HAP-1 (cell line): ENCODE measurements at places on chromosomes 1 and 21.

DNA sequence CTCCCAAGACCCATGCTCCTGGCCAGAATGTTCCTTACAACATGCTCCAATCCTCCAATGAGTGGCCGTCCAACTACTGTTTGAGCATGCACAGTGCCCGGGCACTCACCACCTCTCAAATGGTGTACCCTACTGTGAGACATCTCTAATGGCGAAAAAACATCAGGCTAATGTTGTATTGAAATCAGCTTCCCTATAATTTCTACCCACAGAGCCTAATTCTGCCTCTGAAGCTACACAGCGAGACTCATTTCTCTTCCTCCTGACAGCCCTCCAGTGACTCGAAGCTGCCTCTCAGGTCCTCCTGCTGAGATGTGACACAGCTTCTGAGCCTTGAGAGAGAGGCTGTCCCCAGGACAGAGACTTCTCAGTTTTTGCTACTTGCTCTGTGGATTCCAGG, 130.7 kb downstream of the FAM78B start:
- DNase-seq, result no peak

DNA sequence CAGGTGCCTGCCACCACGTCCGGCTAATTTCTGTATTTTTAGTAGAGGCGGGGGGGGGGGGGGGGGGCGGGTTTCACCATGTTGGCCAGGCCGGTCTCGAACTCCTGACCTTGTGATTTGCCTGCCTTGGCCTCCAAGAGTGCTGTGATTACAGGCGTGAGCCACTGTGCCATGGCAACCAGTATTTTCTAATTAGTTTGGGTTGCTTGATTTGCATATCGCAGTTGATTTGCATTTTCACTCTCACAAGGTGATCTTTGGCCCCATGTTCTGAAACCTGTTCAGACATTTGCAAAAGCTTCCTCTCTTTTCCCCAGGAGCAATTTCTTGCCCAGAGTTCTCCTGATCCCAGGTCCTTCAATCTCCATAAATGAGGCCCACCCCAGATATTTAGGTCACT, 1.7 kb downstream of the TOR3A start:
- DNase-seq, result no peak

DNA sequence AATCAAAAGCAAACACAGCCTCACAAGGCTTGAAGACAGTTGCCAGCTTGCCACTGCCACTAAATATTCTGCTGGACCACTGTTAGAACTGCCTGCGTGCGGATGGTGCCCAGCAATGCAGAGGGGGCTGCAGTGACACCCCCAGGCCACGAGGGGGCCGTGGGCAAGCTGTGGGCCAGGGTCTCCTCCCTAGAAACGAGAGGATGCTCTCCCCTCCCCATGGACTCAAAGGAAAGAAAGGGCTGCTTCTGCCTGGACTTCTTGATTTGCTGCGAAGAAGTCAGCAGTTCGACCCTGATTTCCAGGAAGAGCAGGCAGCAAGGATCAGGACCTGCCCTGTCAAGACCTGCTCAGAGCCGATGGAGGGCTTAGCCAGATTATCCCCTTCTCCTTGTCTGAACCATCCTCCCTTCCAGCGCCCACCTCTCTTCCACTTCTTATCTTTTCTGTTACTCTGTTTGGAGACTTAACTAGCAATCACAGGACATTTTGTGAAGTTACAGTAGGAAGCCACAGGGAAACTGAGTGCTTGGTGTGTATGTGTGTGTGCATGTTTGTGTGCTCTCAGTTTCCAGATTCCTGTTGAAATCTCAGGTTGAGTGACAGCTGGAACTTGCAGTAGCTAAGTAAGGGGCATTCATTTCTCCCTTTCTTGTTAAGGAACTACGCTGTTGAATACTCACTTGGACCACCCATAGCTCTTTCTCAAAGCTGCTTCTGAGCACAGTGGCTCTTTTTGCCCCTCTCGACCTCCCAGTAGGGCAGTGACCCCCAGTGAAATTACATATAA, 2.7 kb downstream of the MAN1C1 start:
- DNase-seq, result peak; percentile 23

GRCh38 chr21:46544824-46545223, 60.1 kb downstream of the S100B start:
- DNase-seq, result no peak

GRCh38 chr1:20974951-20975350, 187.8 kb upstream of the HP1BP3 start:
- DNase-seq, result no peak

DNA sequence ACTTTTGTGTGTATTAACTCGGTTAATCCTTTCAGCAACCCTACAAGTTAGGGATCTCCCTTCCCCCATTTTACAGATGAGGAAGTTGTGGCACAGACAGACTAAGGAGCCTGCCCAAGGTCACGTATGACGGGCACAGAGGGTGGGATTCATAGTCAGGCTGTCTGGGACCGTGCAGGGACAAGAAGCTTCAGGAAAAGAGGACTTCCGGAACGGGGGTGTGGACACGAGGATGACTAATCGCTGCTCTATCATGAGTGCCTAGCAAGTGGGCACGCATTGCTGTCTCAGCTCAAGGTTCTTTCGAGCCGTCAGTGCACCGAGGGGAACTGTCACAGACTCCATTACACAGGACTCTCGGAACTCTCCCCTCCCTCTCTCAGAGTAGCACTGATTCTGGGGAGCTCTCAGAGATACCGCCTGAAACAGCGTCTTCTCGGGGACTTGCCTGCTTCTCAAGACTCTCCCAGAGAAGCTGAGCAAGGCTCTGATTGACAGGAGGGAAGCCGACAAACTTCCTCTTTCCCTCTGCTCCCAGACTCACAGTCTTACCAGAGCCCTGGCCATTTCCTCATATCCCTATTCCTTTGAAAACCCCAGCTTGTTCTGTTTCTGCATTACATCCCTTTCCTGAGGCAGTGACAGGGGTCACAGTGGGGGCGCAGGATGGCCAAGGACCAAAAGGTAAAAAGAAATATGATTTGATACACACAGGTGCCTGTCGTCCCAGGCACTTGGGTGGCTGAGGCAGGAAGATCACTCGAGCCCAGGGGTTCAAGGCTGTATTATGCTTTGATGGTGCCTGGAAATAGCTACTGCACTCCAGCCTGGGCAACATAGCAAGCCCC, 14.4 kb downstream of the FHAD1 start:
- no peak for DNase-seq

DNA sequence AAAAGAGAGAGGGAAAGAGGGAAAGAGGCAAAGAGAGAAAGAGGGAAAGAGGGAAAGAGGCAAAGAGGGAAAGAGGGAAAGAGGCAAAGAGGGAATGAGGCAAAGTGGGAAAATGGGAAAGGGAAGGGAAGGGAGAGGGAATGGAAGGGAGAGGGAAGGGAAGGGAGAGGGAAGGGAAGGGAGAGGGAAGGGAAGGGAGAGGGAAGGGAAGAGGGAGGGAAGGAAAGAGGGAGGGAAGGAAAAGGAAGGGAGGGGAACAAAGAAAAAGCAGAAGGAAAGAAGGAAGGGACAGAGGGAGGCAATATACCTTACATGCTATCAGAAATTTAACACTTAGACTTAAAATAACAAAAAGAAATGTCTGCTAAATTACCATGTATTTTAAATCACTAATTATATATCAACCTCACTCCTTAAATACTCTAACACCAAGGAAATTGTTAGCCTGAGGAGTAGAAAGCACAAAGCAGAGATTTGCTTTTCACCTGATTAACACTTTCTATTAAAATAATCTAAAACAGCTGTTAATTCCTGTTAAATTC, 41.8 kb downstream of the DUSP10 start:
- DNase-seq, result no peak

DNA sequence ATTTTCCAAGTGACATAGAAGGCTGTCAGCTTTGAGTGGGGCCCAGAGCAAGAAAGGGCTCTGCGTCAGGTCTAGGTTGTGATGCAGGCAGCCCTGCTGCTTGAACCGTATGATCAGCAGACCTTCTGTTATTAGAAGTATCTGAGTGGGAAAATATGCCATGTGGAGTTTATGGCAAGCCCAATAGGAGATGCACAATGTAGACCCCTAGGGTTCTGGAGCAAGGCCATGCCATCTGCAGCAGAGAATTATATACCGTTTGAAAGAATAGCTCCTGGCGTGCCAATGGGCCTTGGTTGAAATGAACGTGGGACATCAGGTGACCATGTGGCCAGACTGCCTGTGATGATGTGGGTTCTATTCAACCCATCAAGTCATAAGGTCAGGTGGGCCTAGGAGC, 44.1 kb upstream of the ZBTB18 start:
- DNase-seq, result no peak

GRCh38 chr1:95614197-95614596, 380.2 kb downstream of the RWDD3 start:
- DNase-seq, result no peak

GRCh38 chr1:54342288-54342687, 63.9 kb downstream of the SSBP3 start:
- peak; percentile 31 for DNase-seq

- DNase-seq, result no peak
These were observed 15.6 kb downstream of the PRKACB start for GRCh38 chr1:84159533-84160240.

DNA sequence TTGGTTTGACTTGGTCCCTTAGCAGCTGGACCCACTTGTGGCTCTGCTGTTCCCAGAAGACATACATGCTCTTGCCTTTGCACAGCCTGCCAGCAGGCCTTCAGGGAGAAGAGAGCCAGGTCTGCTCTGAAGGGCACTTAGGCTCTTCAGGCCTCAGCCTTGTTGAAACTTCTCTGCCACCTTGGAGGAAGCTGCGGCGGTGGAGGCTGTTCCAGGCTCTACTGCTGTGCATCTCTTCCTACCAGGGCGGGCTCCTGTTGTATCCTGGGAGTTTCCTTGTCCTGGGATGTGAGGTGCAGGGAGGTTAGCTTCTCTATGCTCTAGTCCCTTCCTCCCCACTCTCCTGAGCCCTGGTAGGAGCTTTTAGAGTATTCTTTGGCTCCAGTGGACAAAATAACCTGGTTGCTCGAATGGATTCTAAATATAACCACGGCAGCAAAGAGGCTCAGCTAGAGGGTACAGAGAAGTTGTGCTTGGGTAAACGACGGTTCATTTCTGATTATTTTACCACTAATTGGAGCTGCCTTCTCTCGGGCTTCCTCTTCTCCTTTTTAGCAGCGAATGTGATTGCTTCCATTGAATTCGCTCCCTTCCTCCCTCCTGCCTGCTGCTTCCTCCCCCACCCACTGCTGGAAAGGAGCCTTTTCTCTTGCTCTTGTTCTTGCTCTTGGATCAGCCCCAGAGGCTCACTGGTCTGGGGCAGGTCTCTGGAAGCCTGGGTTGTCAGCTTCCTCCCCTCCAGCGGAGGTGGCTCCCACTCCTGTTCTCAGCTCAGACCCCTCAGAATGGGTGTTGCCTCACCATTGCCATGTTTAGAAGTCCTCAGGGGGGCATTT, 126.6 kb upstream of the CACNA1E start:
- DNase-seq, result no peak

GRCh38 chr1:230176871-230177411, 109.9 kb downstream of the GALNT2 start:
- no peak for DNase-seq

DNA sequence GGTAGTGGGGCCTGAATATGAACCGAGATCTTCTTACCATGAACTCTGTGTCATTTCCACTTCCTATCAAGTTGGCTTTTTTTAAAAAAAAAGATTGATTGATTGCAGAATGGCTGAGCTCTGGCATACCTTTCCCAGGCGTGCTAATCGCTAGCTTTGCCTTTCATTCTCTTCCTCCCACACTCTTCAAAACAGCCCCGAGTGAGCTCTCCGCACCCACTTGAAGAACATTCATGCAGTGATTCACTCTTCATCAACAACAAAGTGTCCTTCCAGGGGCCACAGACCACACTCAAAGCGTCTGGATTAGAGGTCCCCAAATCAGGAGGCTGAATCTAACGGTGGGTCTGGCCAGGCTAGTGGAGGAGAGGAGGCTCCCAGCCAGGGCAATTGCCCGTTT, 96.3 kb upstream of the GALNT2 start:
- DNase-seq, result no peak

DNA sequence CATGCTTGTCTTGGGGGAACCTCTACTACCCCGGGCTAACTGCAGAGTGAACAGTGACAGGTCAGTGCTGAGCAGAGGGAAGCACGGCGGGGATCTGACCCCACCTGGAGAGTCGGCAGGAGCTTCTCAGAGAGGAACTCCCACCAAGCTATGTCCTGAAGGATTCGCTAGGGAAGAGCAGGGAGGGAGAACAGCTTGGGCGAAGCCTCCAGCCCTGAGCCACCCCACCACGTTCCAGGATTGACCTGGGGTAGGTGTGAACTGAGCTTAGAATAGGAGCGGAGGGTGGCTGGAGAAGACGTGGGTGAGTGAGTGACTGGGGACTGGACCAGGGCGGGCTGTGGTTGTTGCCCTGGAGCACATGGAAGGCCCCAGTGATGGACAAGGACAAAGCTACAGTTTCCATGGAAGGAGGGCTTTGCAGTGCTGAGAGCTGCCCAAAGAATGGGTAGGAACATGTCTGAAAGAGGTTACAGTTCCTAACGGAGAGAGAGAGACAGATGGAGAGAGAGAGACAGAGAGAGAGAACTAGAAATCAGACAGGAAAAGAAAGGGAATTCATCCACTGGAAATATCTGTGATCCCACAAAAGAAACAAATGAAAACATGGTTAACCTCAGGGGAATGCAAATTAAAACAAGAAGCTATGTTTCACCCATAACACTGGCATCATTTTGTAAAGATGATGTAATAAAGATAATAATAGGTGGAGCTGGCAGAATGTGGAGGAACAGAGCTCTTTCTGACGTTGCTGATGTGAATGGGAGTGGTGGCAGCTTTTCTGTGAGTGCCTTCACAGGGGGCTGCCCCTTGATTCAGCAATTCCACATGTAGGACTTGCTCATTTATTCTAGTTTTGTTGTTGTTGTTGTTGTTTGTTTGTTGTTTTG, 17.2 kb downstream of the BSND start:
- no peak for DNase-seq

GRCh38 chr1:6205849-6206519, at the start of gene RNF207:
TSS of gene RNF207 (plus strand) at chr1:6206119. CDS start at chr1:6206536, 417 bp downstream.
- DNase-seq, result no peak

DNA sequence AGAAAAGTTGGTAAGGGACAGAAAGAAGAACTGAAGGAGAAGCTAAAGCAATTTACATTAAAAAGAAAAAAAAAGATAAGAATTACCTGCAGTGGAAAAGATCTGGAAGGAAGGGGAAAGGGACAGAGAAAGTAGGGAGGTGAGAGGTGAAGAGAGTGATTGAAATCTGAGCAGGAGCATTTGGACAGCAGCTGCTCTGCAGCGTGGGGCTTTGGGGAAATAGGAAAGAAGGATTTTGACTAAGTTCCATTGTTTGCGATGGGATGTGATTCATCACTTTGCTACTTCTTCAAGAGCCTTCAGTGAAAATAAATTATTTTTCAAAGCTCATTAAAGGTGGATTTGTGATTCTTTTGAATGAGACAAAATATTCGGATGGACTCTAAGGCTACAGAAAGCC, 26.1 kb upstream of the NMNAT2 start:
- no peak for DNase-seq

DNA sequence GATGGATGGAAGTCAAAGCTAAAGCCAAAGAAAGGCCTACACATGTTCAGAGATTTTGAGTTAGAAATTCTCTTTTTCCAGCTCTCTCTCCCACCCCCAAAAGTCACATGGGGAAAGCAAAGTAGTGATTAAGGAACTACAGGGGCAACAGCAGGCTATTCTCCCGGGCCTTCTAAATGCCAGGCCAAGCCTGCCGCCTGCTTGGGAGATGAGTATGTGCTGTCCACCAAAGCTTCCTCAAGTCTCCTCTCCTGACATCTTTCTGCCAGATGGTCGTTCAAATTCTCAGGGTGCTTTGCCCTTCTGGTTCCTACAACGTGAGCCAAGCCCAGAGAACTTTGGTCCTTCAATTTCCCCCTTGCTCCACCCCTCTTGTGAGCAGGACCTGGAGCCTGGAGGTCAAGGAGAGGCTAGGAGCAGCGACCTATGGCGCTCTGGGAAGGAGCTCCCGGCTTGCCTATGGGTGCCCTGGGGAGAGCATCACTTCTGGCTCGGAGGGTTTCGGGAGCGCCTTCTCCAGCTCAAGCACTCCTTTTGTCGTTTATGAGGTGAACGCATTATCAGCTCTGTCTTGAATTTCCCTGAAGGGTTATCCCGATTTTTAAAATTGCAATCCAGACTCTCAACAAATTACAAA, 4.4 kb upstream of the PRRX1 start:
- DNase-seq, result no peak
